ENCODE measurements at places on chromosomes 11 and 22.

- no peak for DNase-seq
Observed at GRCh38 chr11:5767056-5767455, 13.0 kb downstream of the OR52N4 start.

- DNase-seq, result no peak
Observed at GRCh38 chr11:92528001-92528400, 303.4 kb downstream of the FAT3 start.

GRCh38 chr22:42522546-42522945 lies 3.0 kb upstream of the RRP7A start:
- no peak for DNase-seq

DNA sequence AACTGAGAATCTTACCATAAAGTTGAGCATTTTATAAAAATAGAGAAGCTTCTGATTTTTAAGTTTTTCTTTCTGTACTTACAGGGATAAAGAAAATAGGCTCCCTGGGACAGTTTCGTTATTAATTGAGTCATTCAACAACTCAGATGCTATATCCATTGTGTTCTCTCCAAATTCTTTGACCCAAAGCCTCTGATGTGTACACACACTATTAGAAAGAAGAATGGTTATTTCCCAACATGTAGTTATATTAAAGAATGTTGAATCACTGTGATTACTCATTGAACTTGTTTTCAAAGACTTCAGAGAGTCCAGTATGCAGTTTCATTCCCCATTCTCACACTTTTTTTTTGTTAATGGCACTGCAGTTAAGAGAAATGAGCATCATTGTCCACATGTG lies 734.3 kb upstream of the ARHGAP42 start:
- DNase-seq, result no peak

DNA sequence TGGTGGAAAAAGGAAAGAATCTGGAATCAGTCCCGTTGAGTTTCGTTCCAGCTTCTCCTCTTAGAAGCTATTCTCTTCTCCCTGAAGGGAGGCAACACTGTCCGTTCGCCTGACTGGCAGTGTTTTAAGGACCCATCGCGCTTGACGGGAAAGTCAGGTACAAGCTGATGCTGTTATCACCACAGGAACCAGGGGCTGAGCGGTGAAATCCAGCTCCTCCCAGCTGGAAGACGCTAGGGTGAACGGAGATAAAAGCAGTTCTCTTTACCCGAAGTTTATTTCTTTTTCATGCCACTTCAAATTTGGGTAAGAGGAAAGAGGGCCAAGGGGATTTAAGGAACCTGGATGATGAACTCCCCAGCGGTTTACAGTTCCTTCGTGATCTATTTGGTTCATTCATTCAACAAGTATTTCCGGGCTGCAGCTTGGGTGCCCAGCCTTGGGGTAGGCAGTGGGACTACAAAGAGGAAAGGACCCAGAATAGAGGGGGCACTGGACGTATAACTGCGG lies 551 bp upstream of the DEUP1 start:
- no peak for DNase-seq
